ENCODE measurements at places on chromosomes 3 and 15. TPM values are rescaled to one million over a fixed set of nuclear protein-coding genes. Genes with fewer than 3 reads are reported as not detected.

DNA sequence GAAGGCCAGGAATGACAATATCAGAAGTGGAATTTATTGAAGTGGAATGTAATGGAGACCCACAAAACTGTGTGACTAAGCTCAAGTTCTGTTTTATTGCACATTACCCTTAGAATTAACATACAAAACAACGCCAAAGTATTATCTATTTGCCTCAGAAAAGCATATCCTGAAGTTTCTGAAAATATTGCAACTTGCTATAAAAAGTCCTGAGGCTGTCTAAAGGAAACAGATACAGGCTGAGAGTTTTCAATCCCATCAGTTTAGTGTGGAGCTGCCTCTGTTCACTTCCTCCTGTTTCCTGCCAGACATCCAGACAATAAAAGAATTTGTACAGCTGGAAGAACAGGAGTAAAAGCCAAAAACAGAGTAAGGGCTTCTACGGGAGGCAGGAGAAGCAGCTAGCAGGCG, 108.8 kb downstream of the FBN1 start:
- no peak for DNase-seq

NR2E3 gene
- total RNA-seq, result not detected

GRCh38 chr3:43203022-43203421, 83.3 kb upstream of the SNRK start:
- no peak for DNase-seq

CLDN18 gene
- total RNA-seq, result not detected

- no peak for DNase-seq
These were observed 38.4 kb downstream of the NDUFB4 start for GRCh38 chr3:120634539-120634938.

GRCh38 chr15:88543065-88543776, 3.3 kb downstream of the DET1 start:
- DNase-seq, result no peak

DNA sequence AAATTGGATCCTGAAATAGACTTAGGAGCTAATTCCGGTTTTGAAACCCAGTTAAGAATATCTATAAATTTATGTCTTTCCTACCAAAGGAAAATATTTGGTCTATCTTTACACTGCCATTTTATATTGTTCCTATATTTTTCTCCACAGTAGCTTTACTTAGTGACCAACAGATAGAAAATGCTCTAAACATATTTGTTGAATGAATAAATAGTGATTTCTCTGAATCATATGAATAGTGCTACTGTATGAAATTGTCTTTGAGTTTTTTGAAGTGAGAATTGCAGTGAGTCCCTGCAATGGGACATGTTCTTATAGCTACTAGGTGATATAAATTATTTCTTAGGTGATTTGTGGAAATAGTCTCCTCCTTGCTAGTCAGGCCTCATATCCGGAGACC, 18.5 kb upstream of the EID1 start:
- DNase-seq, result no peak

GRCh38 chr3:183534249-183534648, 21.3 kb downstream of the KLHL6 start:
- DNase-seq, result no peak

DNA sequence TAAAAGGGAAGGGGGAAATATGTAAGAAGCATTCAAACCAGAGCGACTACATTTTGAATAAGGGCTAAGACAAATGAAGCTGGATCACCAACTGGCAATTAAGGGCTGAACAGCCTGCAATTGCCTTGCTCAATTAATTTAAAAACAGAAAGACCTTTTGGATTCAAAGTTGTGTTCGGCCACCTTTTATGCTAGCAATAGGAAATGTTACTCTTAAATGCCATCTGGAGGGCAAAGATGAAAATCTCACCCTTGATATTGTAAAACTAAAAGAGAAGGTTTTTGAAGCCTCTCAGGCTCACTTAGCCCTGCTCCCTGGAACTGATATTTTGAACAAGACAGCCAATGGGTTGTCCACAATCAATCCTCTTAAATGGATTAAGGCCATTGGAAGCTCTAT, 44.2 kb downstream of the ACAD9 start:
- no peak for DNase-seq

DNA sequence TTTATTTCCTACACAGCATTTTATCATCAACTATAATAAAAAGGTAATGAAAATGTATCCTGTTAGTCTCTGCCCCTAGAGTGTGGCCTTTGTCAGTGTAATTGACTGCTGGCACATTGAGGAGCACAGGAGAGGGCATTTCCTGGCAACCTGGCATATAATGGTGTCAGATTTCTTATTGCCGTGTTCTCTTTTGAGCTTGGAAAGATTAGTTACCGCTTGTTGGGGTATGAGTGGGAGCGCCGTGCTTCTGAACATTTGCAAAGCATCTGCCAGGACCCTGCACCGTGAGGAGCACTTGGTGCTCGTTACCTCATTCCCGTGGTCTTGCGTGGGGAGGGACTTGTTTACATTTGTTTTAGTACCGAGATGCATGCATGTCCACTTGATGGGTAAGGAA, 124.4 kb downstream of the PTPRG start:
- DNase-seq, result no peak

DNA sequence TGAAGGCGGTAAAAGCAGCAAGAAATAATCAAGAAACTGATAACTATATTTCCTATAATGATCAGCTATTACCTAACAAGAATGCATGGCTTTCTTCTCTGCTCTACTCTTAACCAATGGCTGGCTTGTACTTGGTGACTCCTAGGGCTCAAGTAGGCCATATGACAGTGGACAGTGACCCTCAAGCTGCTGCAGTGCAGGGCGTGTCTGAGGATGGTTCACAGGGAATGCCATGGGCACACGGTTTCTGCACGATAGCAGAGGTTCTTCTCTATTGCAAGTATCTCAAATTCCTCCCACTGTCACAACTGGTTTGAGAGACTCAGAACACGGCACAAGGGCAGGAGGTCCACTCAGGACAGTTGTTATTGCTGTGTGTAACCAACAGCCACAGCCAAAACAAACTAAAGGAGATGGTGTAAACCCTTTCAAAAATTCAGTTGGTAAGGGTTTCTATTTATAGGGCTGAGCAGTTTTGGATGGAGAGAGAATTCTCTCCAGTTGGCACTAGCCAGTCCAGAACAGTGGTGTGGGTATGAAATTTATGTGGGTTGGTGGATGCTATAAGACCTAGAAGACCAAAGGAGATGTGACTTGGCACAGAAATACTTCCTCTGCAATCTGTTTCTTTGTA, 103.2 kb upstream of the ST8SIA2 start:
- no peak for DNase-seq
